ENCODE measurements at places on chromosomes 16 and 17. TPM values are rescaled to one million over a fixed set of nuclear protein-coding genes. Genes with fewer than 3 reads are reported as not detected.

DNA sequence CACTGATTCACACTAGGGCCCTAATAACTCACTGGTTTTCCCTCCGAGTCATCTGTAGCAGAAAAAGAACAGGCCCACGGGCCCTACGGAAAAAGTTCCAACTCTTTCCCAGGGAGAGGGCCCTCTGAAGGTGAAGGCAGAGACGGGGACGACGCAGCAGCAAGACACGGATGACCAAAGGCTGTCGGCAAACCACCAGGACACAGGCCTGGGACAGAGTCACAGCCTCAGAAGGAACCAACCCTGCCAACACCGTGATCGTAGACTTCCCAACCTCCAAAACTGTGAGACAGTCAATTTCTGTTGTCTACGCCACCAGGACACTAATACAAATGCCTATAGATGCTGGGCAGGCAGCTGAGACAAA, 5.2 kb upstream of the SPHK1 start:
- peaks cover 34% of the 10 kb centered on the region for H3K4me1 ChIP-seq
- H3K36me3 ChIP-seq, result no peaks in the 10 kb centered on the region
- H3K27me3 ChIP-seq, result no peaks in the 10 kb centered on the region
- H3K4me3 ChIP-seq, result no peak overlapping the region
- no peak overlapping the region for H3K27ac ChIP-seq
- DNase-seq, result no peak

GRCh38 chr16:78275420-78275819, 176.0 kb downstream of the WWOX start:
- H3K27me3 ChIP-seq, result no peaks in the 10 kb centered on the region
- no peak for DNase-seq
- no peaks in the 10 kb centered on the region for H3K4me1 ChIP-seq
- no peak overlapping the region for H3K4me3 ChIP-seq
- H3K27ac ChIP-seq, result no peak overlapping the region
- no peaks in the 10 kb centered on the region for H3K36me3 ChIP-seq

DNA sequence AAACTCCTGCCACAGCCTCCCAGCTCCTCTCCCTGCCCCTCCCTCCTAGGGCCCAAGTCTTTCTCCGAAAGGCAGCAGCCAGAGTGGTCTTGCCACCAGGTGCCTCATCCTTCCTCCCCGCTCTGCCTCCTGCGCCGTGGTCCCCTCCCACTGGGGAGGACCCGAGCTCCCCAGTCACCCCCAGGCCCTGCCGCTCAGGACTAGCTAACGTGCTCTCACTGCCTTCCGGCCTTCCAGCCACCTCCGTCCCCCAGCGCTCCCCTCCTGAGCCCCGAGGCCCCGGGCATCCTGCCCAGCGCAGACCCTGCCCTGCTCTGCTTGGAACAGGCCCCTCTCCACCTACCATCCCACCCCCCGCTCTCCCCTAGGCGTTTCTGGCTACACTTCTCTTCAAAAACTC, 19.4 kb upstream of the COL1A1 start:
- H3K27me3 ChIP-seq, result no peaks in the 10 kb centered on the region
- no peak overlapping the region for H3K4me3 ChIP-seq
- DNase-seq, result no peak
- H3K4me1 ChIP-seq, result peaks cover 29% of the 10 kb centered on the region

- peak within 1 kb of the TSS; percentile 72 for H3K4me3 ChIP-seq
- H3K27ac ChIP-seq, result peak within 1 kb of the TSS; percentile 77
- no peaks in the 10 kb centered on the region for H3K36me3 ChIP-seq
Measured at GRCh38 chr16:67415872-67416793, at the start of gene ZDHHC1. TSS of gene ZDHHC1 (minus strand) at chr16:67416477. CDS start at chr16:67407775, 8,702 bp downstream.

- no peak for DNase-seq
- peaks cover 11% of the 10 kb centered on the region for H3K36me3 ChIP-seq
- H3K4me3 ChIP-seq, result no peak overlapping the region
- peaks cover 13% of the 10 kb centered on the region for H3K27me3 ChIP-seq
- H3K27ac ChIP-seq, result no peak overlapping the region
Measured at GRCh38 chr17:82034371-82035011, 3.0 kb downstream of the DCXR start.

DNA sequence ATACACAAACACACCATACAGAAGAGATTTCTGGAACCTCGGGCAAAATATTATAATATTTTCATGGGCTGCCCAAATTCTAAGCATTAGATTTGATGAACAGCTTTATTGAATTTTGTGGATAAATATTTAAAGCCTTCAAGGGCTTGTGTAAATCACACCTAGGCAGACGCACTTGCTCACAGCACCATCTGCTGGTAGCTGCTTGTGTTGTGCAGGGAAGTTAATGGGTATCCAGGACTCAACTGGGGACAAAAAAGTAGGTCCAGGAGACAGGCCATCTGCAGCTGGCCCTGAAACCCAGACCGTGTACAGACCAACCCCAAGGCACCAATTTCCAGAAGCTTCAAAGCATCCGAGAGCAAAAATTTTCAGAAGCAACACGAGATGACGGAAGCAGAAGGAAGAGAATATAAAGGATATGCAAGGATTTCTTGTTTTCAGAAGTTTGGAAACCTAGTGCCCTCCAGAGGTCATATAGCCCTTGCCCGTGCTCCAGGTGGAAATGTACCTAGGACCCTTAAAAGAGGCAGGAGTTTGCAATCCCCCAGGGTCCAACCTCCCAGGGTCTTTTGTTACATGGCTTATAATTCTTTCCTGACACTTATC, 140.0 kb downstream of the CHD9NB start:
- H3K27ac ChIP-seq, result no peak overlapping the region
- no peaks in the 10 kb centered on the region for H3K4me1 ChIP-seq
- no peak overlapping the region for H3K4me3 ChIP-seq
- no peaks in the 10 kb centered on the region for H3K36me3 ChIP-seq

DNA sequence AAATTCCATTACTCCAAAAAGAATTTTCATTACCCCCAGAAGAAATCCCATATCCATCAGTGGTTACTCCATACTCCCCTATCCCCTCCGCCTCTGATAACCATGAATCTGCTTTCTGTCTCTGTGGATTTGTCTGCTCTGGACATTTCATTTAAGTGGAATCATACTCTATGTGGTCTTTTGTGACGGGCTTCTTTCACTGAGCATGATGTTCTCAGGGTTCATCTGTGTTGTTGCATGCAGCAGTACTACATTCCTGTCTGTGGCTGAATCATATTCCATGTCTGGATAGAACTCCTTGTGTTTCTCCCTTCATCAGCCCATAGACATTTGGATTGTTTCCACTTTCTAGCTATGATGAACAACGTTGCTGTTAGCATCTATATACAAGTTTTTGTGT, 59.5 kb upstream of the IRX3 start:
- H3K36me3 ChIP-seq, result no peaks in the 10 kb centered on the region
- H3K4me1 ChIP-seq, result no peaks in the 10 kb centered on the region
- H3K27ac ChIP-seq, result no peak overlapping the region
- H3K4me3 ChIP-seq, result no peak overlapping the region
- H3K27me3 ChIP-seq, result peaks cover 16% of the 10 kb centered on the region

DNA sequence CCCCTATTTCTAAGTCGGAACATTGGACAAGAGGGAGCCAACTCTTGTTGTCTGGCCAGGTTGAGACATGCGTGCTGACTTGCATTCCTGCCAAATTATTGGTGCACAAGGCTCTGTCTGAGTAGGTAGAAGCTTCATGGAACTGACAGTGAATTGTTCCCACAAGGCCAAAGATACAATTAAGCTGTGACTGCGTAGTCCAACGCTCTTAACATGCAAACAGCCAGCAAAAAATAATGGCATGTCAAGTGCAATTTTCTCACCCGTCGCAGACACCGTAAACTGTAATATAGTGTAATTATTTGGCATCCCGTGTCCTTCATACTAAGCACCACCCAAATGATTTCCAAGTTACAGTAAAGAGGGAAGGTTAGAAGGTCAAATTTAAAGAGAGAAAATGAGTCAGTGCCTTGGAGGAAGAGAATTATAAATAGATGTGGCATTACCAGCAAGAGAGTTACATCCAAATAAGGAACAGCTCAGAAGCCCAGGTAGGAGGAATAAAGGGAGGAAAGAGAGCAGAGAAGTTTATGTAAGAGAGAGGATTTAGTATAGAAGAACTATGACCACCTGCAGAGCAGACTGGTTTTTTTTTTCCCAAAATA, 21.8 kb downstream of the CDH8 start:
- H3K27me3 ChIP-seq, result no peaks in the 10 kb centered on the region
- no peak overlapping the region for H3K27ac ChIP-seq
- H3K36me3 ChIP-seq, result no peaks in the 10 kb centered on the region
- H3K4me3 ChIP-seq, result no peak overlapping the region
- no peaks in the 10 kb centered on the region for H3K4me1 ChIP-seq

DNA sequence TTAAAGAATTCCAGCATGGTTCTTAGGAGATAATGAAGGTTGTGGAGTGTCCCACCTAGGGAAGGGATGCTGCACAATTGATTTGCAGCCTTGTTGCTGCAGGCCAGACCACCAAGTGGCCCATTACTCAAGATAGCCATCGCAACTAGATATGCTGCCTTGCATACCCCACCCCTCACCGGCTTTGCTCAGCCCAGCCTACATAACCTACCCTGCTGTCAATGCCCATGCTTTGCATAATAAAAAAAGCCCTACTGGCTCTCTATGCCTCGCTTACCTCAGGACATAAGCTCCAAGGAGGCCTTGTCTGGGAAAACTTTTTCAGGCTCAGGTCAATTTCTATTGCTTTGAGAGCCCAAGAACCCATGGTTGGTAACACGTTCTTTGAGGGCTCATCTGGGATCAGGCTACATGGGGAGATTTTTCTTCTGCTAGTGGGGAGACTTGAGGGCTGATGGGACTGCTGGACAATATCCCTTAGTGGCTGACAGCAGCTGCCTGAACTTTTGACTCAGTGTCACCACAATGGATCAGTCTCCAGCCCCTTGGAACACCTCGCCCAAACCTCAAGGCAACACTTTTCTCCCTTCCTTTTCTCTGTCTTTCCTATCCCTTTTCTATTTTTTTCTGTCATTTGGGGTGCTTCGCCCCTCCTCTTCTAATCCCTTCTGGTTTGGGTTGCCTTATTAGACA, 38.3 kb downstream of the SCPEP1 start:
- H3K36me3 ChIP-seq, result no peaks in the 10 kb centered on the region
- H3K4me1 ChIP-seq, result peaks cover 51% of the 10 kb centered on the region
- no peaks in the 10 kb centered on the region for H3K27me3 ChIP-seq
- peak overlapping the region; percentile 81 for H3K27ac ChIP-seq
- DNase-seq, result no peak

DNA sequence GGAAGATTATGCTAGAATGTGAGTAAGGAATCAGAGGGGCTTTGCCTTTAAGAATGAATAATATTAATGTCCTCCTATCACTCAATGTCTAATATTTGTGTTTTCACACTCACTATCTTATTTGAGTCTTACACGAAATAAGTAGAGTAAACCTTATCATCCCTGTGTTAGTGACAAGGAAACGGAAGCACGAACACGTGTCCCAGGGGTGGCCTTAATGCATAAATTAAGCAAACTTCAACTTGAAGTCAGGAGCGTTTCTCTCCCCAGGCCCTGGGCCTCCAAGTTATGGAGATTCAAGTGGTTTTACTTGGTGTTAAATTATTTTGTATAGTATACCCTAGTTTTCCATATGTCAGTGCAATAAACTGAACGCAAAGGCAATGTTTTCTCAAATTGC, 96.0 kb downstream of the WDR59 start:
- no peak overlapping the region for H3K4me3 ChIP-seq
- no peaks in the 10 kb centered on the region for H3K4me1 ChIP-seq
- H3K27me3 ChIP-seq, result no peaks in the 10 kb centered on the region

DNA sequence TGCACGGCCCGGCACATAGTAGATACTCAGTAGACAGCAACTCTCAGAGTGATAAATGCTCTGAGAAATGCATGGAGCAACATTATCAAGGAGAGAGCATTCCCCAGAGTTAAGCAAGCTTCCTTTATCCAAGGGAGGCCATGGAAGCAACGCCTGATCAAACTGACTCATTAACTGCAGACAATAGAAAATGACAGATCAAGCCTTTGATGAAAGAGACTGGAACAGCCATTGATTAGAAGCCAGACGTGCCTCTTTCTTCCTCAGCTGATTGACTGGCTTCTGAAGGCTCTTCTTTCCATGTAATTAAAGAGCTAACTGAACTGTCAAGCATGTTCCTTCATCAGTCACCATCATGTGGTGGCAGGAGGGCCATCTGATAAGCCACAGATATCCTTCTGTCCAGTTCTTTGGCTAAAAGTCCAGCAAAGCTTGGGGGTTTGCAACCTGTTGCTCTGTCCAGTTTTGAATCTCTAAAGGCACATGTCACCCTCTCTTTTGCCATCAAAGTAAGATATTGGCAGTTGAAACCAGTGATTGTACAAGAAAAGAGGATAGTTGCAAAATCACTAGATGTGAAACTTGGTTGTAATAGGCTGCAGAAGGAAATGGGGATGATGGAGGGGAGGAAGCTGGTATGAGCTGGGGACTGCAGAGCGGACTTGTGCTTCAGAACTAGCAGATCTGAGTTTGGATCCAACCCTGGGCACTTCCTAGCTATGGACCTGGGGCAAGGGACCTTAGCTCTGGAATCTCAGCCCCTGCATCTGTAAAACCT, 188.0 kb downstream of the HAPSTR1 start:
- no peaks in the 10 kb centered on the region for H3K27me3 ChIP-seq
- no peak for DNase-seq
- no peak overlapping the region for H3K4me3 ChIP-seq
- H3K4me1 ChIP-seq, result no peaks in the 10 kb centered on the region
- H3K27ac ChIP-seq, result no peak overlapping the region
- no peaks in the 10 kb centered on the region for H3K36me3 ChIP-seq

GRCh38 chr17:19374136-19374535, 4.2 kb upstream of the MAPK7 start:
- no peak overlapping the region for H3K4me3 ChIP-seq
- H3K27ac ChIP-seq, result no peak overlapping the region
- peaks cover 36% of the 10 kb centered on the region for H3K4me1 ChIP-seq
- H3K27me3 ChIP-seq, result no peaks in the 10 kb centered on the region
- H3K36me3 ChIP-seq, result no peaks in the 10 kb centered on the region
- no peak for DNase-seq

DNA sequence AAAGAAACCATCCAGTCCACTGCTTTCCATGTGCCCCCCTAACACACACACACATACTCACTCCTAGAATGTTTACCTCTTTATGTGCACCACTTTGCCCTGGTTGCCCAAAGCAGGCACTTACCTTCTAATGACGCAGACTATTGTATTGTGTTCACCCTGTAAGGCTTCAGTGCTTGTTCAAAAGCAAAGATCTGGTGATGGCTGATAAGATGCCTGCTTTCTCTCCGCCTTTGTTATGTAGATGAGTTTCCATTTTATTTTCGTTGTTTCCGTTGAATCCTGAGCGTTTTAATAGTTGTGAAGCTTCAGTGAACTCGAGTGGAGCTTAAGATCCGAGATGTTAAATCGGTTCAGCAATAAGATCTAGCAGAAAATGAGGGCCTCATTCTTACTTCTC, 452.7 kb downstream of the TMEM114 start:
- H3K4me3 ChIP-seq, result no peak overlapping the region
- DNase-seq, result no peak
- H3K4me1 ChIP-seq, result no peaks in the 10 kb centered on the region
- no peaks in the 10 kb centered on the region for H3K27me3 ChIP-seq
- H3K36me3 ChIP-seq, result no peaks in the 10 kb centered on the region

GRCh38 chr17:37067555-37068111, 118.9 kb downstream of the AATF start:
- DNase-seq, result no peak
- H3K4me3 ChIP-seq, result no peak overlapping the region
- peaks cover 58% of the 10 kb centered on the region for H3K27me3 ChIP-seq
- H3K36me3 ChIP-seq, result no peaks in the 10 kb centered on the region
- H3K4me1 ChIP-seq, result no peaks in the 10 kb centered on the region

GRCh38 chr17:58328195-58329034, at the start of gene TSPOAP1:
TSS of gene TSPOAP1 (minus strand) at chr17:58328795. CDS start at chr17:58327920, 875 bp downstream.
- H3K4me1 ChIP-seq, result peaks cover 7% of the 10 kb centered on the region
- DNase-seq, result no peak
- no peak within 1 kb of the TSS for H3K27ac ChIP-seq
- H3K27me3 ChIP-seq, result no peaks in the 10 kb centered on the region

SEZ6 gene
- not detected for total RNA-seq

NT5M gene
- 4.3 TPM for total RNA-seq

CSH2 gene
- not detected for total RNA-seq

KRT33B gene
- not detected for total RNA-seq

ETV4 gene
- total RNA-seq, result 1.3 TPM

RNU2-1 gene
- total RNA-seq, result not detected

PRSS36 gene
- total RNA-seq, result 8.4 TPM

DHX8 gene
- 35.1 TPM for total RNA-seq

ITGAD gene
- total RNA-seq, result not detected

NPIPB2 gene
- 12.3 TPM for total RNA-seq

Measured in esophagus muscularis mucosa (tissue), 4 donors.